Posterior cingulate gyrus (tissue), 11 donors: ENCODE measurements at places on chromosomes 4 and X.

- DNase-seq, result no peak
Observed at GRCh38 chr4:156223985-156224384, 270.3 kb upstream of the CTSO start.

DNA sequence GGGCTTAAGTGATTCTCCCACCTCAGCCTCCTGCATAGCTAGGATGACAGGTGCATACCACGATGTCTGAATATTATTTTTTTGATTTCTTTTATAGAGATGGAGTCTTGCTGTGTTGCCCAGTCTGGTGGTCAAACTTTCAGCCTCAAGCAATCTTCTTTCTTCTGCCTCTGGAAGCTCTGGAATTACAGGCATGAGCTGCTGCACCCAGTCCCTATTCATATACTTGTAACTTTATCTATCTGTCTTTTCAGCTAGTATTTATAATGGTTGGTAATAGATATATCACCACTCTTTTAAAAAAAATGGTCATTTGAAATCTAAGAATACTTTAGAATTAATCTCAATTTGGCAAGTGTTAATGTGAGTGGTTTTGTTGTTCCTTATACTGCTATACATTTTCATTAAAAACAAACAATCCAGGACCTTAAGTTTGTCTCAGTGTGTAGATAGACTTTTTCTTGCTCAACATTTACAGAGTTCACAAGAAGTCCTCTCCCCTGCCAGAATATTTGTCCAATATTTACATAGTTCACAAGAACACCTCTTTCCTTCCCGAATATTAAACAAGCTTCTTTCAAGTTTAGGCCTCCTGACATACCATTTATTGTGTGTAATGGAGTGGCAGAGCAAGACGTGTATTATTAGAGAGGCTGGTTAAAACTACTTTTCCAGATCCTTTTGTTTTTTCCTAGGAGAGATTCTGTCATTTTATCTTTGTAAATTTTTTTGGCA is 1197.4 kb upstream of the ADGRL3 start:
- DNase-seq, result no peak

- DNase-seq, result no peak
Observed at GRCh38 chrX:137195991-137196390, 162.2 kb upstream of the GPR101 start.

DNA sequence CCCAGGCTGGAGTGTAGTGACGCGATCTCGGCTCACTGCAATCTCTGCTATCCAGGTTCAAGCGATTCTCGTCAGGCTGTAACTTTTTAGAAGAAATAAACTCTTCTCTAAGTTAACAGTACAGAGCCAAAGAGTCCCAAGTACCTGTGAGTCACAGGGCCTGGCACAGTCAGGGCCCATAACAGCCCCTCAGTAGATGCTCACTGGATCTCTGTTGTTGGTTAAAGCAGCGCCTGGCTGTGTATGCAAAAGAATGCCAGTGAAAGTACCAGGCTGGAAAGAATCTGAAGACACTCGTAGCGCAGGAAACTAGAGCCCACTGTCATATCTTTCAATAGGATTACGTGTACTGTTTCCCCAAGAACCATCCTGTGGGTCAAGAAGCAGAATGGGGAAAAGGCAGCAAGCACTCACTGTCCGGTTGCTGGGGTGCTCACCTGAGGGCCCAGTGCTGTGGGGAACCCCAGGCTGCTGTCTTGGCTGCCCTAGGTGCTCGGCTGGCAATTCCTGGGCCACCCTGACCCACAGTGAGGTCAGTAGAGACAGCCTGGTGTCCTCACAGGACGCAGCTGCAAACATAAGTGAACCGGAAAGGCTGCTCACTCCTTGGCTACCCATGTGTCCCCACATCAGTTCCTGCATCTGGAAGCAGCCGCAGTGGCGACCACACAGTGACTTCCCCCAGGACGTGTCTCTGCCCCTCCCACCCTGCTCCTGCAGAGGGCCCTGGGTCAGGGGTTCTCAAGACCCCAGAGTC is 3.1 kb upstream of the SLBP start:
- no peak for DNase-seq

DNA sequence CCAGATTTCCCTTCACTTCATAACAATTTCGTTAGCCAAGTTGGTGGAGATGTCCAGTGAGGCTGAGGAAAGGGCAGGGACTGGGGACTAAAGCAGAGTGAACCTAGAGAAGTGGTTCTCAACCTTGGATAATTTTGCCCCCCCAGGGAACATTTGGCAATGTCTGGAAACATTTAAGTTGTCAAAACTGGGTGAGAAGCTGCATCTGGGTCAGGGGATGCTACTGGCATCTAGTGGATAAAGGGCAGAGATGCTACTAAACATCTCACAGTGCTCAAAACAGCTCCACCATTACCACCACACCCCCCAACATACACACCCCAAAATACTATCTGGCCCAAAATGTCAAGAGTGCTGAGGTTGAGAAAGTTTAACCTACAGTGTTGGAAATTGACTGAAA is 32.0 kb upstream of the FGF16 start:
- no peak for DNase-seq

GRCh38 chr4:169963998-169964397 is 62.2 kb downstream of the MFAP3L start:
- no peak for DNase-seq

DNA sequence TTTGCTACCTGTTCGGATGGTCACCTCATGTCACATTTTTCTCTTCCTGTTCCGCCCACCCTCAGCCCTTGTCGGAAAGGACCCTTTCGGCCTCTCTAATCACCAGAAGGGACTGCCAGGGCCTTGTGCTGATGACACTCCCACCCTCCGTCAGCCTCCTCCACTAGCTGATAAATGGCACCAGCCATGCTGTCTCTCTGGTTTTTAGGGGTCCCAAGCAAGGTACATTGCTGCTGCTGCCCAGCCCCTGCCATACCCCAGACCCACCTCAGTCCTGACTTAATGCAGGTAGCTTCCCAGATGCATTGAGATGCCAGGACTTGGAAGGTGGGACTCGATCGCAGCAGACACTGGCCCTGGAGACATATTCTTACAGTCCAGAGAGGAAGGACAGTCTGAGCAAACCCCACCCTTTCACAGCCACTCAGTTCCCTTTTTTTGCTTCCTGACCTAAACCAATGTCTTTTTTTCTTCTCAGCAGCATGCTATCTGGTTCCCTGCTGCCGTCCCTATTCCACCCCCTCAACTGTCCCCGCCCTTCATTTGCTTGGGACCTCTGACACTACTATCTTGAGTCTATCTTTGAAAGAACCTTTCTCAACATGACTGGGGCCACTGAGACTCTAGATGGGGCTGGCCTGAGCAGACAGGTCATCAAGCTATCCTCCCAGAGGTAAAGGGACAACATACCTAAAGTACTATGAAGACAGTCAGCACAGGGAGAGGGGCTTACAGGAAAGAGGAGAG is at the start of gene BTK:
Gene BTK (minus strand): TSS at position 397 of the 747 bp plus-strand sequence. CDS start 10,907 bp downstream, outside the sequence.
- no peak for DNase-seq

DNA sequence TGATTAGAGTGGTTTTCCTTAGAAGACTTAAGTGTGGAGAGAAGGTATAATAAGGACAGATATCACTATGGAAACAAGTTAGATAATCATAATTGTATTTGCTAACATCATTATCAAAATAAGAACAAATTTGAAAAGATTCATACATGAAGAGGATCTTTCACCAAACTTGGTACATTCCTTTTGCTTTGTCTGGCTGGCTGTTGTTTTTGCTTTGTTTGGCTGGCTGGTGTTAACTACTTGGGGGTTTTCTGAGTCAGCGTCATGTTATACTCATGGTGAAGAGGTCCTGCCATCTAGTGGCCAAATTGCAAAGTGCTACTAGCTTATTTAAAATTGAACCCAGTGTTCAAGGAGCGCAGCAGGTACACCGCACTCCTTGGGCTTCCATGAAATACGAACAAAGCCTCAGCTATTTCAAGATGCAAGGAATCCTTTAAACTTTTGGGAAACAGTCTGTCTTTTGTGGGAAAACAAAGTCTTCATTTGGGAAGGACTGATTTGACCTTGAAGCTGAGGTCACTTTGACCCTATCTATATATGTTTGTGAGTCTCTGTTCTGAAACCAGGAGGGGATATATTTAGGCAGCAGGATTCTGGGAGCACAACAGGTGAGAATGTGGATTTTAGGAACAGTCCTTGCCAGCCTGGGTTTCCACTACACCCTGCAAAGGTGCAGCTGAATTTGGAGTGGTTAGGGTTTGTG is 129.7 kb downstream of the PLS3 start:
- DNase-seq, result peak; percentile 7

- no peak for DNase-seq
Observed at GRCh38 chrX:153703036-153703370, 15.3 kb downstream of the SLC6A8 start.

GRCh38 chr4:94577136-94577535 is 125.4 kb downstream of the PDLIM5 start:
- DNase-seq, result peak; percentile 37

- no peak for DNase-seq
Observed at GRCh38 chrX:79110731-79111130, 33.8 kb upstream of the GPR174 start.

DNA sequence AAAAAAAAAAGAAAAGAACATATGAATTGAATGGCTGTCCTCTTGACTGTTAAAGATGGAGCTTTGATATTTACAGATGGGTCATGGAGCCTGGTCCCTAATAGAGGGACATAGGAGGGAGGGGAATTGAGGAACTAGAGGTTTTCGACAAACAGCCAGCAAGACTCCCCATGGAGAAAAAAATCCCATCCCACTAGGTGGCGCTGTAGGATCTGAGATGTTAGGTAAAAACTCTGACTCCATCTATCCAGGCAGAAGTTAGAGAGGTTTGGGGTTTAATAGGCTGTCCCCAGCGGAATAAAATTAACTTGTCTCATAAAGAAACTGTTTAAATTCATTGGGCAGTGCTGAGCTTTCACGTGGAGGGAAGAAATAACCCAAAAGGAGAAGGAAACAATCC is 45.9 kb downstream of the HMGB2 start:
- DNase-seq, result peak; percentile 65

- DNase-seq, result no peak
Observed at GRCh38 chr4:179927473-179927872, 2315.7 kb upstream of the TENM3 start.

GRCh38 chr4:17780501-17781299 is 721 bp downstream of the FAM184B start:
- no peak for DNase-seq

DNA sequence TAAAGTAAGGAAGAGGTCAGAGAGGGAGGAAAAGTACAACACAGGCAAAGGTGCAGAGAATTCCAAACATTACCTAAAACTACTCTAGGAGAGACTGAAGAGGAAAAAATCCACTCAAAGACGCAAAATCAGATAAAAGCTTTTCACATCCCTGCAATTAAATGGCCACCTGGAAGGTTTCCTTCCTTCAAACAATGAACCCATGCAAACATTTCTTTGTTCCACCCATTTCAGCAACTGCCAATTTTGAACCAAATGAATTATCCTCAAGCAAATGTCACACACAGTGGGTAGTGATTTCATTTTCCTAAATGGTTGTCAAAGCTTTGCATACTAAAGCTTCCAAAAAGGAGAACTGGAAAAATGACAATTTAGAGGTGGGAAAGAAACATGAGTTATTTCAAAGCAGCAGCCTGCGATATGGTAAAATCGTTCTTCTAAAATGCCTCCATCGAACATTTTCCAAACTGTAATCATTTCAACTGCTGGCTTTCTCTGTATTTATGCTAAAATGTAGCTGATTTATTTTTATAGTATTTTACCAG is 45.0 kb downstream of the APBB2 start:
- no peak for DNase-seq

- no peak for DNase-seq
Observed at GRCh38 chr4:95290702-95291101, 258.1 kb downstream of the UNC5C start.

DNA sequence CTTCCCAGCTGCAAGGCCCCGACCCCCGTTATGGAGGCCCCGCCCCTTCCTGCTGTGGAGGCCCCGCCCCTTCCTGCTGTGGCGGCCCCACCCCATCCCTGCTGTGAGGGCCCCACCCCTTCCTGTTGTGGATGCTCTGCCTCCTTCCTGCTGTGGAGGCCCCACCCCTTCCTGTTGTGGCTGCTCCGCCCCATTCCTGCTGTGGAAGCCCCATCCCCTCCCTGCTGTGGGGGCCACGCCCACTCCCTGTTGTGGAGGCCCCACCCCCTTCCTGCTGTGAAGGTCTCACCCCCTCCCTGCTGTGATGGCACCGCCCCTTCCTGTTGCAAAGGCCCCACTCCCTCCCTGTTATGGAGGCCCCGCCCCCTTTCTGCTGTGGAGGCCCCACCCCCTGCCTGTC is 104.9 kb upstream of the PSAPL1 start:
- peak; percentile 58 for DNase-seq

DNA sequence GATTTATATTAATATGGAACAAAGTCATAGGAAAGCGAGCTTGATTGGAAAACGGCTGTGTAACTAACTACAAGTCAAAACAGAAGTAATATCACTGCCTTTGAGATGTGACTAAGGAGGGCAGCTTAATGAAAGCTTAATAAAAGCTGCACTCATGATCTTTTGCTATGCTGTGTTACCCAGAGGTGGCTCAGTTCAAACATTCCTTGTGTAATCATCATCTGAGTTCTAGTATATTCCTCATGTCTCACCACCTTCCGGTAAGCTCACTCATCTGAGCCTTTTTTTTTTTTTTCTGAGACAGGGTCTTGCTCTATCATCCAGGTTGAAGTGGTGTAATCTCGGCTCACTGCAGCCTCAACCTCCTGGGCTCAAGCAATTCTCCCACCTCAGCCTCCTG is 5.0 kb downstream of the GRPEL1 start:
- no peak for DNase-seq

DNA sequence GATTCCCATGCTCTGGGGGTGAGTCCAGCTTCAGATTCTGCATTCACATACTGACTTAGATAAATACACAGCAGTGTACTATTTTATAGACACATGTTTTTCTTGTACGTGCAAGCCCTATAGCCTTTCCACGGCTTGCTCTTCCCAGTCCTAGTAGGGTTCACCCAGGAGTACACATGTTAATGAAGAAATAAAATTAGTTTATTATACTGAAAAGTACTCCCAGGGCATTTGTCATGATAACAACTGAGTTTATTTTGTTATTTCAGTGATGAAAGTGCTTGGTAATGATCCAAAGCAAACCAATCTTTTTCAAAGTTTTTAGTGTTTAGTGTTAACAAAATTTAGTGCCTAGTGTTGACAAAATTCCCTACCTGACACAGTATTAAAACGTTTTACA is 21.3 kb downstream of the MAPK10 start:
- DNase-seq, result no peak

GRCh38 chr4:40587826-40588225 is 41.8 kb downstream of the RBM47 start:
- DNase-seq, result no peak

DNA sequence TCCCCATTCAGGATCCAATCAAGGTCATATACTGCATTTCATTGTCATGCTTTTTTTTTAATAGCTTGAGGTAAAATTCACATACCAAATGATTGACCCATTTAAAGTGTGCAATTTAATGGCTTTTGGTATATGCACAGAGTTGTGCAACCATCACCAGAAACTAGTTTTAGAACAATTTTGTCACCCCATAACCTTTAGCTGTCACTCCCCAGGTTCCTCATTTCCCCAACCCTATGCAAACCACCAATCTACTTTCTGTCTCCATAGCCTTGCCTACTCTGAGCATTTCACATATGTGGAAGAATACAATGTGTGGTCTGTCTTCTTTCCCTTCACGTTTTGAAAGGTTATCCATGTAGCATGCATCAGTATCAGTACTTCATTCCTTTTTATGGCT is 1.4 kb upstream of the SMAD1 start:
- DNase-seq, result no peak

GRCh38 chr4:119037709-119038108 is 97.9 kb upstream of the MYOZ2 start:
- no peak for DNase-seq
